ENCODE measurements at places on chromosomes 12 and 14.

DNA sequence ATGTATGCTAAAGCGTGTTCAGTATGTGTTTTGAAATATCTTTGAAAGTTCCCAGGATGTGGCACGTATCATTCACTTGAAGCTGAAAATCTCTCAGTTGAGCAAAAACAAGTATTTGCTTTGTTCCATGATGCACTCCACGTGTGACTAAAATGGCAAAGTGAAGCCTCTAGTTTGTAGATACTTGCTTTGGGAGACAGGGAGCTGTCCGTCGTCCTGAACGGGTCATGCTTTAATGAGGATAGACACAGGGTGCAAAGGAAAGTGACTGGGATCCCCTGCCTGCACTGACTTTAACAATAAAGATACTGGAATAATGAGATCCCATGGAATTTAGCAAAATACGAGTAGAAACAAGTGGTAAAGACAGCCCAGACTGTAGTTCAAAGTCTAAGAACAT, 991.4 kb downstream of the NRXN3 start:
- DNase-seq, result peak; percentile 20

DNA sequence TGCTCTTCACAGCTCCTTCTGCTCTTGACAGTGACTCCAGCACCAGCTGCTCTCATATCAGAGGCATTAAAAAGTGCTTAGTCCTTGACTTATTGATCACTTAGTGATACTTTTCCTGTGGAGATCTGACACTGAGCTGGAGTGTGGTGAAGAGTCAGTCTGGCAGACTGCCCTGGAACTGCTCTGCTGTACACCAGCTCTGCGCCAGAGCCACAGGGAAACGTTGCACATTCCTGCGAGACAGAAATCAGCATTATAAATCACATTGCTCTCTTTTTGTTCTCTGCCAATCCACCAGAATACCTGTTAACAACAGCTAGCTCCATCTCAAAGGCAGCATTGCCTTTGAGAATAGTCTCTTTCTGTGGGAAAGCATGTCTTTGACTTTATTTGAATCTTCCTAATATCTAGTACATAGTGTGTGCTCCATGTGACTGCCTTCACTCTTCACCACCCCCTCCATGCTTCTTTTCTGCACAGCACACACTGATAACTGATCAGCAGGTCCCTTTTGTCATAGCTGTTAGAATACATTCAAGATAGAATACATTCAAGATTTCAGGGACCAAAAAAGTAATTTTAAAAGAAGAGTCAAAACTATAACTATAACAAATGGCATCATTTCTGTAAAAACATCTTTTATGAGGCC, 48.2 kb upstream of the VSX2 start:
- no peak for DNase-seq

DNA sequence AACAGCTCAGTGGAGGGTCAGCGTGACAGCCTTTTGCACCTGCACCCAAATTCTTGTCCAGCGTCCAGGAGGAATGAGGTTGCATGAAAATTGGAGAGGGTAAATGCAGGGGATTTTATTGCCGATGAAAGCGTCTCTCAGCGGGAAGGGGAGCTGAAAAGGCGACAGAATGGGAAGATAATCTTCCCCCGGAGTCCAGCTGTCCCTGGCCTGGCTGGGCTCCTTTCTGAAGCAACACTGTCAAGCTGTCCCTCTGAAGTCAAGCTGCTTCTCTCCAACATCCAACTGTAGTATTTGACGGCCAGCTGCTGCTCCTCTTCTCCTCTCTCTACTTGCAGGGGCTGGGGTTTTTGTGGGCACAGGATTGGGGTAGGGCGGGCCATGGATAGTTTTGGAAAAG, 32.7 kb downstream of the NOPCHAP1 start:
- DNase-seq, result no peak

DNA sequence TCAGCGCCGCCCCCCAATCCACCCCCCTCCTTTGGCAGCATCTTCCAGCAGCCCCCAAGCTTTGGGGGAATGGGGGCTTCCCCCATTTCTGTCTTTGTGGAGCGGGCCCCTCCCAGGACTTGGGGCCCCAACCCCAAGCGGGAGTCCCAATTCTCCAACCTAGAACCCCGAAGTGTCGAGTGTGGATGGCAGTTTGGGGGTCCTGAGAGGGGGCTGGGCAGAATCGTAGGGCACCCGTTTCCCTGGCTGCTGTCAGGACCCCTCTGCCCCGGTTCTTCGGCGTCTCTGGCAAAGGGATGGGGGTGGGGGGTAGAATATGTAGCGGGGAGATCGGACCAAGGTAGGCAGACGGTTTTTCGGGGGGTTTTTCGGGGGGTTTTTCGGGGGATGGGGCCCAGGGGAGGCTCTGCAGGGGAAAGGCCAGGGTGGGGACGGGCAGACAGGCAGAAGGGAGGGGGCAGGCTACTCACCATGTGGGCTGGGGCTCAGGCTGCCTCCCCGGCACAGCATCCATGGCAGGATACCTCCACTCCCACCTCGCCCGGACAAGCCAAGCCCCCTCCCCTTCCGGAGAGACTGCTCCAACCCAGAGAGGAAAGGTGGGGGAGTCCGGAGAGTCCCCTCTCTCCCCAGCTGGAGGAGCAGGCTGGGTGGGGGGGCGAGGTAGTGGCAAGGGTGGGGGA, 739 bp downstream of the JPH4 start:
- DNase-seq, result no peak

DNA sequence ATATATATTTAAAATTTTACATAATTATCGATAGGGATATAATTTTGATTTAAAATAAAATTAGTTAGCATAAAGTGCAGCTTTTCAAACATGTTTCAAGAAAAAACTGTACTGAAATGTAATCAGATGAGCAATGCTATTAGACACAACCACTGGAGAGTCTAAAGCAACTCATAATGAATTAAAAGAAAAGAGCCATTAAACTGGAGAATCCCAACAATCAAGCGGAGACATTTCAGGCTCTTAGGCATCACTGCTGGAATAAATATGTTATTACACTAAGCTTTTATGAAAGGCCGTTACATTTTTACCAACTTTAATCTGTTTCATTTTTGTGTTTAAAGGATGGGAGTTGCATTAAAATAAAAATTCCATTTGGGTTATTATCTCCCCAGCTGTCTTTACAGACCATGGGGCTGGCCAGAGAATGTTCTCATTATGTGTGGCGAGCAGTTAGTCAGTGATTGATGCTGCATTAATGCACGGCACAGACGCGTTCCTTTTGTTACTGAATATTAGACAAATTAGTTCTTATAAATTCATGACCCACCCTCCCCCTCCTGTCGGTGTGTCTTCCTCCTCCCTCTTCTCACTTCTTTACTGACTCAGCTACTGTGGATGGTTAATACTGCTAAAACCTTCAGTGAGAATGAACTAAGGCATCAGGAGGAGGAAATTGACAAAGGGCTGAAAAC, 156.8 kb downstream of the PDZRN4 start:
- DNase-seq, result no peak
